ENCODE measurements at places on chromosomes 2 and 18.

DNA sequence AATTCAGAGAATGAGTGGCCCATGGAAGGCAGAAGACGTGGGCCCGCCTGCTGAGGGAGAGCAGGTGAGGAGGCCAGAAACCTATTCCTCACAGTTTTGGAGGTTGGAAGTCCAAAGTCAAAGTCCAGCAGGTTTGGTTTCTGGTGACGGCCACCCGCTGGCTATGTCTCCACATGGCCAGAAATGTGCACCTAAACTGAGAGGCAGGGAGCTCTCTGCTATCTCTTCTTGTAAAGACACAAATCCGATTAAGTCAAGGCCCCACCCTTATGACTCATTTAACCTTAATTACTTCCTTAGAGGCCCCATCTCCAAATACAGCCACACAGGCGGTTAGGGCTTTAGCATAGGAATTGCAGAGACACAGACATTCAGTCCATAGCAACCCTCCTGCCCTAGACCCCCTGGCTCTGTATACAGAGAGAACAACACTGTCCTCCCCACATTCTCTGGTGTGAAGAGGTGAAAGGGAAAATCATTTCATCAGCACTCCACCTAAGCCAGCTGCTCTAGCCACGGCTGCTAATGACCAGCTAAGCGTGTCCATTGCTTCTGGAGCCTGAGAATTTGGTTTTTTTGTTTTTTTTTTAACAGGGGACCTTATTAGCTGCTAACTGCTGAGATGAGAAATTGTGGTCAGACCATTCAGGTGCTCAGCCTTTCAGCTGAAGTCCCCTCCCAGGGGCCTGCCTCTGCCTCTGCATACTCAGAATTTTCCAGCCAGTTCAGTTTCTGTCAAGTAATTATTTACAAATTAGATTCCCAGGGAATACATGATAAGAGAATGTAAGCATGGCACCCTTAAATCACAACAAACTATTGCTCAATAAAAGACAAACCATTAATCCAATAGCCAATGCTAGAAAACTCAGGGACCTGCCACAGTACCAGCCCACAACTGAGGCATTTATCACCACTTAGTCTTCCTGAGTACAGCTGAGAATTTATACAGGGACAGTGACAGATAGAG, 368.7 kb upstream of the ID2 start:
- DNase-seq: no peak

DNA sequence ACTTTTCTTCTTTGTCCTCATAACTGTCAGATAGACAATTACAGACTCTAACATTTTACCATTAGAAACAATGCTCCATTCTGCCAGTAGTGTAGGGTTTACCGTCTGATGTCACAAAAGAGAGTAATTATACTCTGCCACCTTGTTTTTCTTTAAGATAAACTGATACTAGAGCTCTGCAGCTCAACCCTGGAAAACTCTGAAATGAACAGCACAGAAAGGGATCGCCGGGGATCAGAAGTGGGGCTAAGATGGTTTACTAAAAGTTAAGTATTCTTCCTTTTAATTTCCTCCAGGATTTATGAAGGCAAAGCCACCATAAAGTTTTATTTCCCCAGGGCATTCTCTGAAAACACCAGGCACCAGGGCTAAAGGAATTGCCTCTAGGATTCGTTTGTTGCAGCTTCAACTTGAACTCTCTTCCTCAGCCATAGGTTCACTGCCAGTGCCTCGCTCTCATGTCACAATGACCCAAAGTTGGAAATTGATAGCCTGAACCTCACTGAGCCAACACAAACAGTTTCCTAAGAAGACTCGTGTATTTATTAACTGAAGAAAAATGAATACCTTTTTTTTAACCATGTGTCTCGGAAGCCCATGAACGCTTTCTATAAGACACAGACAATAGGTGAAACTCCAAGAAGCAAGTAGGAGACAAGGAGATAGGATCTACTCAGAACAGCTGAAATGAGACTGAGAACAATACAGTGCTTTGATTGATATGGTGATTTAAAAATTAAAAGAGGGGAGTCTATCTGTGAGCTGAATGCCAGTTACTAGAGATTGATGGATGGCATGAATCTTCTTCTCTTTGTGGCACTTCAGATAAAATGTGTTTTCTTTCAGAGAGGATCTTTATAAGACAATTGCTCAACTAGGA, 121.5 kb upstream of the SPATS2L start:
- no peak for DNase-seq

- no peak for DNase-seq
Measured at GRCh38 chr2:242001853-242002252, 132.3 kb downstream of the RTP5 start.

- DNase-seq: no peak
Measured at GRCh38 chr2:96608469-96609455, 29.4 kb downstream of the KANSL3 start.

GRCh38 chr2:45928946-45929345, 277.5 kb downstream of the PRKCE start:
- DNase-seq: no peak

DNA sequence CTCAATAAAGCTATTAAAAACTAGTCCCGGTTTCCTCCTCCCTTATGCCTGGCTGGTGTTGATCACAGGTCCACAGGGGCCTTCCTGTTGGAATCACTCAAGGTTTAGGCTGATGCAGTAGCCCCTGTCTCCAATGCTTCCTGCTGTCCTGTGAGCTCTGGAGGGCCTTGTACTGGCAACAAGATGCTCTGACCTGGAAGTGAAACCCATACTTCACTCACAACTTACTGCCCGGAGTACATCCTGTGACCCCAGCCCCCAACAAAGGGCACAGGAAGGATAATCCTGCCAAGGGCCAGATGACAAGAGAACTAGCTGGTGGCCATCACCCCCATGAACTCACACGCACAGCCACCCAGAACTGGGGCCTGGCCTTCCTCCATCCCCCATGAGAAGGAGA, 50.3 kb downstream of the ZBTB7C start:
- no peak for DNase-seq

DNA sequence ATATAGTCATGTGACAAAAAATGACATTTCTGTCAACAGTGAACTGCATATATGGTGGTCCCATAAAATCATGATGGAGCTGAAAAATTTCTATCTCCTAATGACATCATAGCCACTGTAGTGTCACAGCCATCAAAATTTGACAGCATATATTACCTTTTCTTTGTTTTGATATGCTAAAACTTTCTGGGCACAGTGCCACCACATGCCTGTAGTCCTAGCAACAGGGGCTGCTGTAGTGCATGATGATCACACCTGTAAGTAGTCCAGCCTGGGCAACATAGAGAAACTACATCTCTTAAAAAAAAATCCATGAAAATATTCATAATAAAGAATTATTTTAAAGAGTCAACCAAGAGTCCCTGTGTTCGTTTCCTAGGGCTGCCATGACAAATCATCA, 155.5 kb upstream of the SERTAD2 start:
- no peak for DNase-seq

DNA sequence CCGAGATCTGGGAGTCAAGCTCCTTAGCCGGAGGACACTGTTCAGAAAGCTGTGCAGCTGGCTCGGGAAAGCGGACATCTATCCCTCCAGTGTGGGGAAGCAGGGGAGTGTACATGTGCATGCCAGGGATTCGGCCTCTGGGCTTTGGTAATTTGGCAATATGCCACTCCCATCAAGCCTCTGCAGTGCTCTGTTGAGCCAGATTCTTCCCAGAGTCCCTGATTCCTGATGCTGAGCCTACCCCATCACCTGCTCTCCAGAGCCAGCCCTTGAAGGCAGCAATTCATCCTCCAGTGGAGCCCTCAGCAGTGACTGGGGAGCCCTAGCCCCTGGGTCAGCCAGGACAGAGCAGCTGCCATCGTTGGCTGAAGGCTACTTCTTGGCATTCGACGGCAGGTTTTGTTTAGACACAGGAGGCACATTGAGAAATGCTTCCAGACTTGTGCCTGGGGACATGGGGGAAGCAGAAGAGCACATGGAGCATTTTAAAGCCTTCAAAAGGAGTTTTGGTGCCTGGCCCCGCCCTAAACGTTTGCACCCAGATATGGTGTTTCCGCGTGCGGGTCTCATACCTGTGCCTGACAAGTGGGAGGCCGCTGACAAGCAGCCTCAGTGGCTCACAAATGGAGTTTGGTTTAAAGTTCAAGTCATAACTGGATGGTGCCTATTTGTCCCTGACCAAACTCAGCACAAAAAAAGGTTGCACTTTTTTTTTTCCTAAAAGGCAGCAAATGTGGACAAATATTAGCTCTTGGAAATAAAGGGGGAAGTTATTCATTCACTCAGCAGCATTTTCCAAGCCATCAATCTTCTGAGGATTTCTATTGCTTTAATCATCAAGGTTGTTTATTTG, 272.8 kb downstream of the CYRIA start:
- no peak for DNase-seq

GRCh38 chr2:59301466-59302402, 1060.6 kb upstream of the FANCL start:
- DNase-seq: no peak

GRCh38 chr2:171483793-171484192, 38.5 kb upstream of the CYBRD1 start:
- no peak for DNase-seq

GRCh38 chr2:173235947-173236803, 118.5 kb upstream of the CDCA7 start:
- no peak for DNase-seq

GRCh38 chr2:211084352-211084751, 528.0 kb downstream of the CPS1 start:
- no peak for DNase-seq

DNA sequence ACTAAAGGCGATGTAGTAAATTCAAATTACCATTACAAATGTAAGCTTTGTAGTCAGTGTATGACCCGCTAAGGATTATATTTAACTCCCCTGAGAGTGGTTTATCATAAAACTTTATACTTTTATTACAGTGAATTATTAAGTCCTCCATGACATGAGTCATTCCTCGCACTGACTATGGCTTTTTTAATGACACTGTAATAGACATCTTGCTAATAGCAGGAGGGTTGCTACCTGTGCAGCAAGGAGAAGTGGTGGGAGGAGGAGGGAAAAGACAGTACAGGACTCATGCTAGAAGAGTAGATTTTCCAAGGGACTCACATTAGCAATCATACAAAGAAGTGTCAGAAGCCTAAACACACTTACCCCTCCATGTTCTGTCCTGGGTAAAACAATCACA, 556.1 kb downstream of the BCL11A start:
- no peak for DNase-seq

DNA sequence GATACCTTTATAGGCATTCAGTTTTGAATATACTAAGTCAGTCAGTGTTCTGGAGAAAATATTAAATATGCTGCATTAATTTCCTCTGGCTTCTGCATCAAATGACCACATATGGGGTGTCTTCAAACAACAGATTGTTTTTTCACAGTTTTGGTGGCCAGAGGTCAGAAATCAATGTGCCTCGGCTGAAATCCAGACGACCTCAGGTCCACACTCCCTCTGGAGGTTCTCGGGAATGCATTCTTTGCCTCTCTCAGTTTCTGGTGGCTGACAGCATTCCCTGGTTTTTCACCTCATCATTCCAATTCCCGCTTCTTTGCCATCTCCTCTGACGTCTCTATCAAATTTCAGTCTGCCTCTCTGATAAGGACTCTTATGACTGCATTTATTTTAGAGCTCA, 142.3 kb downstream of the ZNF407 start:
- DNase-seq: no peak

GRCh38 chr2:37857575-37858399, 67.3 kb upstream of the RMDN2 start:
- no peak for DNase-seq
